Stimulated activated CD4-positive, alpha-beta T cell treated with anti-CD3 and anti-CD28 coated beads, TNF-alpha, amount 100 ng/mL, for 1 hour (primary cell): ENCODE measurements at places on chromosomes 3 and 15.

- no peak for DNase-seq
Observed at GRCh38 chr3:25458420-25458814, 30.4 kb downstream of the RARB start.

GRCh38 chr15:56528136-56528535 lies 63.2 kb upstream of the MNS1 start:
- DNase-seq, result no peak

DNA sequence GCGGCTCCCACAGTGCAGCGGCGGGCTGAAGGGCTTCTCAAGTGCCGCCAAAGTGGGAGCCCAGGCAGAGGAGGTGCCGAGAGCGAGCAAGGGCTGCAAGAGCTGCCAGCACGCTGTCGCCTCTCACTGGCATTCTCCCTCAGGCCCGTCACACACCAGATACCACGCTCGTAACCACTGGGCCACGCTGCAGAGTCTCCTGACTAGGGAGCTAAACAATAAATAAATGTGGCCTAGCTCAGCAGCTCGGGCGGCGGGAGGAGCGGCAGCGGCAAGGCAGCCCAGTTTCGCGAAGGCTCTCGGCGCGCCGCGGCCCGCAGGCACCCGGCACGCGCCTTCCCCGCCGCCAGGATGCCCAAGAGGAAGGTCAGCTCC lies 55.9 kb upstream of the FAM174B start:
- no peak for DNase-seq

- no peak for DNase-seq
Observed at GRCh38 chr3:124207873-124208485, 216.1 kb upstream of the ROPN1 start.

DNA sequence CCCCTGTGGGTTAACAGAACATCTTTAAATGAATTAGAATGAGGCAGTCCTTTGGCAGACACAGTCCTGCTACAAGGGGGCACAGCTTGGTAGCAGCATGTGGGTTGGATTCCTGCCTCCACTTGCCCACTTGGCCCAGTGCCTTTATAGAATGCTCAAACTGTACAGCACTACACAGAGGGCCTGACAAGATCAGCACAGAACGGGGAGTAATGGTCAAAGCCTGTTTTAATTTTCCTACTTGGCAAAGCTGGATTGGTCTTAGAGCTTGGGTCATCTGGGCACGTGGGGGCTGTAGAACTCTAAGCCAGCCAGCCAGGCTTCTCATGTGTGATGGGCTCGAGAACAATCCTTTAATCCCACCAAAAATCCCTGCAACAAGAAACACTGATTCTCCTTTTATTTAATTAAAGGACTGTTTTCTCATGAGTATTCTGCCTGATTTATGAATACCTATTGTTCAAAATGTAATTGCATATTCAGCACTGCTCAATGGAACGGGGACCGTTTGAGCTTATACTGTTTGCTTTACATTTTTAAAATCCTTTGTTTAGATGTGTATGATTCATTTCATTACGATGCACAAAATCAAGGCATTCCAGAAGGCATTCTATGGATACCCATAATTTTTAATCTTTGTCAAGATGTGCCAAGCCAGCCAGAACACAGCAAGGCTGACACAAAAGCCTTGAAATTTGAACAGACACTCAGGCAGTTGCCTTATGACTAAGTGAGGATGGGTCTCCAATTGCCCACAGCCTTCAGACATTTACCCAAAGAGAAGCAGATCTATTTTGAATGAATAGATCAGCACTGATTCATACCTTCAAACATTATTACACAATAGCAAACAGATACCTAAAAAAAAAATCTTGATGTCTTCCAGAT lies 249.3 kb upstream of the TGFBR2 start:
- DNase-seq, result no peak

DNA sequence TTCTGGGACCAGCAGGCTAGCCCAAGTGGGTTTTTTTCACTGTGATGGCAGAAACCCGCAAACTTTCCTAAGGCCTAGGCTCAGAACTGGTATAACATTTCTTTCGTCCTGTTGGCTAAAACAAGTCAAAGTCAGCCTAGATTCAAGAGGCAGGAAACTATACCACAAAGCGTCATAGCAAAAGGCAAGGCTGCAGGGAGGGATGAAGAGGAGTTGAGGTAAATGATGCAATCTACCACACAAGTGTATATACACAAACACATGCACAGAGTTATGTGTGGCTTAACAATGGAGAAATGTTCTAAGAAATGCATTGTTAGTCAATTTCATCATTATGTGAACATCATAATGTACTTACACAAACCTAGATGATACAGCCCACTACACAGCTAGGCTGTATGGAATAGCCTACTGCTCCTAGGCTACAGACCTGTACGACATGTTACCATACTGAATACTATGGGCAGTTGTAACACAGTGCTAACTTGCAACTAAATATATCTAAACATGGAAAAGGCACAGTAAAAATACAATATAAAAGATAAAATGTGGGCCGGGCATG lies 225.6 kb downstream of the TBL1XR1 start:
- no peak for DNase-seq

- DNase-seq, result no peak
Observed at GRCh38 chr3:16101295-16102186, 72.9 kb upstream of the GALNT15 start.

- no peak for DNase-seq
Observed at GRCh38 chr3:179512378-179512777, 50.3 kb upstream of the ACTL6A start.

- no peak for DNase-seq
Observed at GRCh38 chr3:168596175-168596823, 500.6 kb upstream of the GOLIM4 start.

GRCh38 chr3:122825460-122825859 lies 30.6 kb downstream of the SLC49A4 start:
- no peak for DNase-seq

- DNase-seq, result no peak
Observed at GRCh38 chr15:47820057-47820746, 102.9 kb downstream of the SEMA6D start.

GRCh38 chr15:66253418-66254088 lies at the start of gene MEGF11:
Gene MEGF11, minus strand, starts transcription at chr15:66253750. Its CDS starts 125,347 bp downstream, at chr15:66128403.
- DNase-seq, result no peak

DNA sequence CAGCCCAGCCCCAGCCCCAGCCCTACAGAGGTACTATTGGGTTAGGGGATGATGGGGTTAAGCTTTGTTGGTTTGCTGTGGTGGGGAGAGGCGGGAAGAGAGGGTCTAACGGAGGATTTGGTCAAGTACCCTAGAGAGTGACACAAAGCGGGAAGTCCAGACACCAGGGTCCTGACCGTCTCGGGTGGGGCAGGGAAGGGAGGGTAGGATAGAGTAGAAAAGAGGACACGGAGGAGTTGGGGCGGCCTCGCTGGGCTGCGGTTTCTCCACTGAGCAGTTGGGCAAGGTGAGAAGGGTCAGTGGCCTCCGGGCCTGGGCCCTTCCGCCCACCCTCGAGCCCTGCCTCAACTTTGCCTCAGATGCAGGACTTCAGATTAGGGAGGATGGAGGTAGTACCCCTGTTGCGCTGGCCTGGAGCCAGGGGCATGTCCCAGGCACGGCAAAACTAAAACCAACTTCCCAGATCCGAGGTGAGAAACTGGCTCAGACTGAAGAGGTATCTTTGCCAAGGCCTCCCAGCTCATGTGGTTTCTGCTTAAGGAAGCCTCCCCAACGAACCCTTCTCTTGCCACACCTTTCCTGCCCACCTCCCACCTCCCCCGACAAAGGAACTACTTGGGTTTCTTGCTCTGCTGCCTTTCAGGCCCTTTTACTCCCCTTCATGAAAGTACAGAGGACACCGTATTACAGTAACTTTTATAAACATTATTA lies 551 bp downstream of the PML start:
- DNase-seq, result no peak

- no peak for DNase-seq
Observed at GRCh38 chr3:187822402-187822801, 77.1 kb upstream of the BCL6 start.

GRCh38 chr3:133868186-133868585 lies 27.5 kb downstream of the RAB6B start:
- DNase-seq, result no peak
